ENCODE measurements at places on chromosomes 7 and 10. TPM values are rescaled to one million over a fixed set of nuclear protein-coding genes. Genes with fewer than 3 reads are reported as not detected.
A peak's percentile ranks its signal among the peaks of the same experiment; 100 is the strongest.

Gene ZNF425
- 1.2 TPM for total RNA-seq

GRCh38 chr7:105046414-105046813 is 32.4 kb downstream of the KMT2E start:
- H3K27ac ChIP-seq = no peak overlapping the region
- H3K4me1 ChIP-seq = peaks cover 2% of the 10 kb centered on the region
- no peaks in the 10 kb centered on the region for H3K27me3 ChIP-seq
- no peak for DNase-seq

DNA sequence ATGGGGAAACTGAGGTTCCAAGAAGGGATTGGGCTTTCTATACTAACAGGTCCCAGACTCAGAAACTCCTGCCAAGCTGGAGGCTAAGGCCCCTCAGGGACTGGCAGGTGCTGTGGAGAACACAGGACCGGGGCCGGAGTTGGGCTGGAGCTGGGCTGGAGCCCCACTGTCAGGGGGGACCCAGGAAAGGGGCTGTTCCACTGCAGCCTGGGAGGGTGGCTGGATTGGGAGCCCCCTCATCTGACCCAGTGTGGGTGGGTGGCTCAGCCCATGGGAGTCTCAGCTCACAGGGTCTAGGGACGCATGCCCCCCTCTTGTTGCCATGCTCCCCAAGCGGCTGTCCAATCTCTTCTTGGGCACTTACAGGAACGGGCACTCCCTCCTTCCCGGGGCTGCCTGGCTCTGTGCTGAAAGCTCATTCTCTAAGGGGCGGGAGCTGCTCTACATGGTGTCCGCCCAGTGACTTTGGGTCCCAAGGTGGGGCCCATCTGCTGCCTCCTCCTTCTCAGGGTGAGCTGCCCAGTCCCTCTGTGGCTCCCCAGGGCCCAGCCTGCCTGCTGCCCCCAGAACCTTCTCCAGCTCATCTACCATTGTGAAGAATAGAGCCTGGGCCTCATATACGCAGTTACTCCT is 126.5 kb downstream of the MYL10 start:
- no peak overlapping the region for H3K27ac ChIP-seq
- H3K4me1 ChIP-seq = peaks cover 13% of the 10 kb centered on the region
- H3K36me3 ChIP-seq = no peaks in the 10 kb centered on the region
- DNase-seq = no peak
- no peak overlapping the region for H3K4me3 ChIP-seq
- no peaks in the 10 kb centered on the region for H3K27me3 ChIP-seq

Gene SFMBT2
- 52.2 TPM for total RNA-seq

Gene UBTD1
- total RNA-seq = 0.75 TPM

DNA sequence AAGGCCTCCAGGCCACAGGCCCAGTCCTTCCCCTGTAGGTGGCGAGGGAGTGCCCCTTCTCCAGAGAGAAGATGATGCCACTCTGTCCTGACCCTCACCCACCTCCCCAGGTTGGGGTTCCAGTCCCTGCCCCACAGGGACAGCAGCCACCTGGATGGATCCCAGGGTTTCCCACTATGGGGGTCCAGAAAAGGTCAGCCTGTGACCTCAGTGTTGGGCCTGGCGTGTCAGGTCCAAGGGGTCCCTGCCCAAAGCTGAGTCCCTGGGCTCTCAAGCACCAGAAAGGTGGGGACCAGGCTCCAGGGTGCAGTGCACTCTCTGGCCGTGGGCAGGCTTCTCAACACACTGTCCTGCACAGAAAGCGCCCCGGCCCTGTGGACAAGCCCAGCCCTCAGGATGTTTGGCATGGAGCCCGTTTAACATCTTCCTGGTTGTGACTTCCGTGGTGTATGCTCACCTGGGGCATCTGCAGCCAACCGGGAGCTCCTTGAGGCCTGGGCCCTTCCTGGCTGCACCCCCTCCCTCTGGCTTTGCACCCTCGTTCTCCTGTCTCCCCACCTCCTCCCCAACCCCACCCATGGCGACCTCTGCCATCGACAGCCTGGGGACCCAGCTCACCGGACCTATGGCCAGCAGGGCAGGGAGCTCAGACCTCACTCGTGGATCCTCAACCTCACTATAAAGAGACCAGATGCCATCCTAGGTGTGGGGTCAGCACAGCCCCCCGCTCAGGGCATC is 58.3 kb upstream of the PPP2R2D start:
- no peak overlapping the region for H3K27ac ChIP-seq
- no peaks in the 10 kb centered on the region for H3K36me3 ChIP-seq
- peak; percentile 11 for DNase-seq
- H3K4me3 ChIP-seq = no peak overlapping the region
- H3K4me1 ChIP-seq = no peaks in the 10 kb centered on the region

Gene GHRHR
- total RNA-seq = not detected

DNA sequence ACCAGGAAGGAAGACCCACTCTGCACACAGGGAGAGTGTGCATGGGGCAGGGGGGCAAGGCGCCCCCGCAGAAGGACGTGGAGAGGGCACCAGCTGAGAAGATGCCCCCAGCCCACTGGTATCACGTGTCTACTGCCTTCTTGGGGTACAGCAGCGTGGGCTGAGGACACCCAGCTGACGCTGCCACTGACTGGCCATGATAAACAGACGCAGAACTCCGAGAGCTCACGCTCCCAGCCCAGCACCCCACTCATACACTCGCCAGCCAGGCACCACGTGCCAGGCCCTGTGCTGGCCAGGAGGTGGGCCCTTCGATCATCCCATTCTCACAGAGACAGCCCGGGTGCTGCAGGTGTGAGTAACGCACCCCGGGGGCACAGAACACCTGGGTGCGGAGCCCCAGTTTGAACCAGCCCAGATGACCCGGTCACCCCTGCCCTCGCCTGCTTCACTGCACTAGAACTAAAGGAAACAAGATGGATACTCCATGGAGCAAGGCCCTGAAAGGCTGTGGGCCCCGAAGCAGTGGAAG is 199.8 kb downstream of the MAD1L1 start:
- H3K27me3 ChIP-seq = no peaks in the 10 kb centered on the region
- DNase-seq = no peak
- H3K4me1 ChIP-seq = peaks cover 36% of the 10 kb centered on the region
- no peaks in the 10 kb centered on the region for H3K36me3 ChIP-seq
- H3K27ac ChIP-seq = no peak overlapping the region
- no peak overlapping the region for H3K4me3 ChIP-seq

Gene IKZF1
- 350 TPM for total RNA-seq

DNA sequence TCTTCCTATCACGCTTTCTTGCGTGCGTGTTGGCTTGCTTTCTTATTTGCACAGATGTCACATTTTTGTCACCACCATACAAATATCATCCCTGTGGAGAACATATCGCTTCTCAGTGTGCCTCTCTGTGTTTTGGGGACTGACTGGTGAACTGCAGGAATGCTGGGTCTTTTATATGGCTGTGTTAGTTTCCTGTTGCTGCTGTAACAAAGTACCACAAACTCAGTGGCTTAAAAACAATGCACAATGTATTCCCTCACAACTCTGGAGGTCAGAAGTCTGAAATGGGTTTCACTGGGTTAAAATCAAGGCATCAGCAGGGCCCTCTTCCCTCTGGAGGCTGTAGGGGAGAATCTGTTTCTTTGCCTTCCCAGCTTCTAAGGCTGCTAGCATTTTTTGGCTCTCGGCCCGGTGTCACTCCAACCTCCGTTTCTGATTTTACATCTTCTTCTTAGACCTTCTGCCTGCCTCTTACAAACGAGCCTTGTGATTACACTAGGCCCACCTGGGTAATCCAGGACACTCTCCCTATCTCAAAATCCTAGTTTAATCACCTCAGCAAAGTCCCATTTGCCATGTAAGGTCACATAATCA is 82.0 kb downstream of the LRMDA start:
- no peak overlapping the region for H3K4me3 ChIP-seq
- H3K27me3 ChIP-seq = no peaks in the 10 kb centered on the region
- H3K36me3 ChIP-seq = no peaks in the 10 kb centered on the region
- no peaks in the 10 kb centered on the region for H3K4me1 ChIP-seq
- H3K27ac ChIP-seq = no peak overlapping the region
- DNase-seq = no peak

GRCh38 chr10:73509695-73510094 is 13.9 kb upstream of the PPP3CB start:
- H3K27ac ChIP-seq = no peak overlapping the region
- peaks cover 4% of the 10 kb centered on the region for H3K36me3 ChIP-seq
- no peak overlapping the region for H3K4me3 ChIP-seq
- peaks cover 6% of the 10 kb centered on the region for H3K4me1 ChIP-seq

- no peaks in the 10 kb centered on the region for H3K36me3 ChIP-seq
- H3K27me3 ChIP-seq = no peaks in the 10 kb centered on the region
- peak; percentile 83 for DNase-seq
Observed at GRCh38 chr7:149147752-149148653, 750 bp downstream of the ZNF398 start.

Data from natural killer cell (primary cell).